ENCODE measurements at places on chromosomes 2 and 18.

- DNase-seq, result no peak
These were observed 121.2 kb upstream of the CAVIN2 start for GRCh38 chr2:191968120-191968519.

DNA sequence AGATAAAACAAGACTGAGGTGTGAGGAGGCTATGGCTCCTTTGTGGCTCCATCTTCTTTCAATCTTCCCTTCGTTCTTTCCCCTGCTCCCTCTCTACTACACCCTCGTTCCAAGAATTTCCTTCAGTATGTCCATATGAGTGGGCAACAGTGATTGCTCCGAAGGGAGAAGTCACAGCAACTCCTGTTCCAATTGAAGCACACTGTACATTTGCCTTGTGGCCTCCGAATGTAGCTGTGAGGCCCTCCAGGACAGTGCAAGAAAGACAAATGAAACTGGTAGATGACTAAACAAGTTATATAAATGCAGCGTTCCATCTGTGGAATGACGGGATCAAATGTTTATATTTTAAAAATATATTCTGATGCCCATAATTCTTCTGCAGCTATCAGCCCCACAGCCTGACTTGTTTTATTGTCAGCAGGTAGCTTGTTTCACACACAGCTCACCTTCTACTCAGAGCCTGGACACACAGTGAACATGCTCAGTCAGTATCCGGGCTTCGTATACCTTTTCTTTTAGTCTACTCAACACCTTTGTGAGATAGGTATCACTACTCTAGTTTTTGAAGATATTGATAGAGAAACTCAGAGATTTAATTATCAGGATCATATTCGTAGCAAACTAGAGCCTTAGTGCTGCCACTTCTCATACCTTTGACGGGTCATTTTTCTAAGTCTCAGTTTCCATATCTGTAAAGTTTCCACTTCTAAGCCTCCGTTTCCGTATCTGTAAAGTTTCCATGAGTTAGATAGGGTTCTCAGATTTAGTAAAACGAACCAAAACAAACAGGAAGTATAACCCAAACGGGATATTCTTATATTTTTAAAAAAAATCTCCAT lies 216.7 kb upstream of the STON1 start:
- DNase-seq, result no peak

GRCh38 chr2:66686755-66687154 lies 251.8 kb downstream of the MEIS1 start:
- no peak for DNase-seq

DNA sequence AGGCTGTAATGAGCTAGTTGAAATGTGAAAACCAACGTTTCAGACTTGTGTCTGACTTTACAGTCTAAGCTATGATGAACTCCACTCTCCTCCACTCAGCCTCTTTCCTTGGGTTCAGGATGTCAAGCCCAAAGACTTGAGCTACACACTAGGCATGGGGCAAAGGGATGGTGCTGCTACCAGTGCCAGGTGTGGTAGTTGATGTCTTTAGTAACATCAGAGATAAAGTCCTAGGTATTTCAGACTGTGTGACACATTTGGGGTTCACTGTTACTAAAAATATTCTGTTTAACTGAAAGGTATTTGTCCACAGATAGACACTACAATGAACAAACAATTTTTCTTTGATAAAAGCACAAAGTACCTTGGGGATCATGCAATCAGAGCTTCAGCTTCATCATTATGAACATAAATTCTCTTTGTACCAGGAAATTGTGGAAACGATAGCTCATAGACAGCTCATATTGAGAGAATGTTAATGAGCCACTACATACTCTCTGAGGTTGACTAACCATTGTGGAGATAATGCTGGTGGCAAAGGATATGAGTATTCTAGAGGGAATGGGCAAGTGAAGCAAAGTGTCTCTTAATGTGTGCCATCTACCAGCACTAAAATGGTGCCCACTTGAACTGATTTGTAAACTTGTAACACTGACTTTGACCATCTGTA lies 253.7 kb upstream of the THUMPD2 start:
- no peak for DNase-seq

- DNase-seq, result no peak
These were observed 24.8 kb upstream of the FOSL2 start for GRCh38 chr2:28367667-28368356.

DNA sequence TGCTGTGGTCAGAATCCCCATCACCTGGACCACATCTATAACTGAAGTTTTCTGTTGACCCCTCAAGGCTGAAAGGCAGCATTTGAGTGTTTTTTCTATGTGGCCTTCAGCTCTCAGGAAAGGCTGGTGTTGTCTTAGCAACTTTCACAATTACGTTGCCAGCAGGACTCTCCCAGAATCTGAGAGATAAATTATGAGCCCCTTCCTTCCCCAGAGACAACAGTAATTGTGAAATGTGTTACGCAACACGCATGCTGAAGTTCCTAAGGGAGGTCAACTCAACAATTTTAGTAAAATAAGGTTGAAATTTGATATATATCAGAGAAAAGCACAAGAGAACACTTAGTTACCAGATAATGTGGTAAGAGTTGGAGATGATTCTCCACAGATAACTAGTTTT lies 216.5 kb upstream of the SLC8A1 start:
- DNase-seq, result no peak

GRCh38 chr18:11167778-11168177 lies 18.4 kb upstream of the PIEZO2 start:
- no peak for DNase-seq

DNA sequence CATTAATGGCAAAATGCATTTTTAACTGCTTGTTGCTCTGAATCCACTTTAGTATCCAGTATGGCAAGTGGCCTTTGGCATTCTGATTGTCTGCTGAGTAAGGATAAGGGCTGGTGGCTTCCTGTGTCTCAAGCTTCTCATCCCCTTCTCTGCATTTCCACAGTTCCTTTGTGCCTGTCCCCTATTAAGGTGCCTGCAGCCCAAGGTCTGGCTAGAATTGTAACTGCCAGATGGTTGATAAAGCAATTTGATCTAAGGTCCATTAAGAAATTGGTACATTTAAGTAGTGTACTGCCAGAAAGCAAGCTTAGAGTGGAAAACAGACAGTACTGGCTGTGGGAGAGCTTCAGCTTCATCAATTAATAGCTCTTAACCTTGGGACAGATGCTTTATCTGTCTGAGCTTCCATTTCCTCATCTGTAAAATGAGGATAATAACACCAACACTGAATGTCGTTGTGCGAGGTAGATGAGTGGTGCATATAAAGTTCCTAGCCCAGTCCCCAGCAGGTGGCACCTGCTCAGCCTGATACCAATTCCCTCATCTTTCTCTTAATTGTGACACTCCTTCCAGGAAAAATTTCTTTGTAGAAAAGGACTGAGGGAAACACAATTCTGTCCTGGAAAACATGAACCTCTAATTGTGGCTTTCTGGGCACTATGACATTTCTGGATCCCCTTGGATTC lies 570.6 kb upstream of the GCFC2 start:
- DNase-seq, result no peak

GRCh38 chr2:194363878-194364277 lies 1293.1 kb upstream of the SLC39A10 start:
- DNase-seq, result no peak

DNA sequence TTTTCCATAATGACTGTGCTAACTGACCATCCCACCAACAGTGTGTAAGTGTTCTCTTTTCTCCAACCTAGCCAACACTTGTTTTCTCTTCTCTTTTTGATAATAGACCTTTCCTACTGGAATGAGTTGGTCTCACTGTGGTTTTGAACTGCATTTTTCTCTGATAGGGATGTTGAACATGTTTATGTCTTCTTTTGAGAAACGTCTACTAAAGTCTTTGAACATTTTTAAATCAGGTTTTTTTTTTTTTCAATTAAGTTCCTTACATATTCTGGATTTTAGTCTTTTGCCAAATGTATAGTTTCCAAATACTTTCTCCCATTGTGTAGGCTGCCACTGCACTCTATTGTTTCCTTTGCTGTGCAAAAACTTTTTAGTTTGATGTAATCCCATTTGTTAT lies 405.5 kb upstream of the FIGN start:
- DNase-seq, result no peak

DNA sequence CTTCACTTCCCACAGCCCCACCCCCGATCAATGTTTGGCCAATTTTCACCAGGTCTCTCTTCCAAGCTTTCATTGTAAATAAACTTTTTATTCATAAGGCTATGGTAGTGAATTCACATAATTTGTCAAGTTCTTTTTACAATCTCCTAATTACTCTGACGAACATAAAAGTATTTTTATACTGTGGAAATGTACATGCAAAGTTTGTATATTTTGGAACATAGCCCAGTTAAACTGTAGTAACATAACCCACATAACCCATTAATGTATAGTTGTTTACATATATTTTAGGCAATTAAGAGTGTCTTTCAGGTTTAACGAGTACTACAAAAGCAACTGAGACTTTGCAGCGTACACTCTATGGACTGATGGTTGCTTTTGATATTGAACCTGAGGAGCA lies 228.3 kb upstream of the ERBB4 start:
- DNase-seq, result no peak

DNA sequence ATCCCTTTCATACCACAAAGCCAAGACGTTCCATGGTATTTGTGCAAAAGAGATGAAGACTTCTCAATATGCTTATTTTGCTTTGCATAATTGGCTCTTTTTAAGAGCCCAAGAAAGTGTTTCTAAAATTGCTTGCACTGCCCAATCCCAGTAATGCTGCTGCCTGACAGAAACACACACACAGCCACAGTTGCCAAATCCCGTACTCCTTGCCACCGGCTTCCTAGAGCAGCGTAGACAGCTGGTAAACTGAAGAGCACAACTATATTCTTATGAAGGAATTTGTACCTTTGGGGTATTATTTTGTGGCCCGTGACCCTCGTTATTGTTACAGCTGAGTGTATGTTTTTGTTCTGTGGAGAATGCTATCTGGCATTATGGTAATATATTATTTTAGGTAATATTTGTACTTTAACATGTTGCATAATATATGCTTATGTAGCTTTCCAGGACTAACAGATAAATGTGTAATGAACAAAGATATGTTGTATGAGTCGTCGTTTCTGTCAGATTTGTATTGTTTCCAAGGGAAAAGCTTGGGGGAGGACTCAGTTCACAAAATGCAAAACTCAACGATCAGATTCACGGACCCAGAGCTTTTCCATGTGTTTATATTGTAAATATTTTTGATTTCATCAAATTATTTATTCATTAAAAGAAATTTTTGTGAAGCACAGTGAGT lies 202.9 kb upstream of the RAB12 start:
- no peak for DNase-seq

GRCh38 chr18:12928641-12929040 lies 19.2 kb upstream of the SEH1L start:
- no peak for DNase-seq

GRCh38 chr2:122136056-122136455 lies 380.6 kb downstream of the TSN start:
- DNase-seq, result no peak

GRCh38 chr2:13102397-13103063 lies 385.8 kb downstream of the TRIB2 start:
- no peak for DNase-seq
